ENCODE measurements at places on chromosomes 3 and 15. TPM values are rescaled to one million over a fixed set of nuclear protein-coding genes. Genes with fewer than 3 reads are reported as not detected.

The TJP1 gene
- total RNA-seq = 83.6 TPM

The CYFIP1 gene
- 143 TPM for total RNA-seq

The ALDH1A3 gene
- 248 TPM for total RNA-seq

GRCh38 chr3:107826727-107827126, 264.1 kb downstream of the CD47 start:
- H3K27ac ChIP-seq = no peak overlapping the region
- H3K36me3 ChIP-seq = no peaks in the 10 kb centered on the region
- no peak overlapping the region for H3K4me3 ChIP-seq
- DNase-seq = no peak
- H3K4me1 ChIP-seq = no peaks in the 10 kb centered on the region
- no peaks in the 10 kb centered on the region for H3K27me3 ChIP-seq

DNA sequence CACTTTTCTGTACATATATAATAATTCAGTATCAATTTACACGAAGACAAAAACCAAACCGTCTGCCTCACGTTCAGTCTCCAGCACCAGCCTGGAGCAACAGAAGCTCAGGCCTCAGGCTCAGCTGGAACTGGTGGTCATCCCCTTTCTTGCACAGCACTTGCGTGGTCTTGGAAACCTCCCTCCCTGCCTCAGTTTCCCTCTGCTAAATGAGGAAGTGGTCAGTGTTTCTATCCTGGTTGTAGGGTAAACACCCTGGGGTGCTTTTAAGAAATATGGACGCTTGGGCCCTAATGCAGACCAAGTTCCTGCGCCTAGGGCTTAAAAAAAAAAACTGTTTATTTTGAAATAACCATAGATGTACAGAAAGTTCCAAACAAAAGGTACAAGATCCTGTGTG, 21.6 kb downstream of the IQSEC1 start:
- no peaks in the 10 kb centered on the region for H3K36me3 ChIP-seq
- no peak for DNase-seq
- H3K4me3 ChIP-seq = no peak overlapping the region
- H3K27me3 ChIP-seq = no peaks in the 10 kb centered on the region
- H3K4me1 ChIP-seq = no peaks in the 10 kb centered on the region

- no peak overlapping the region for H3K27ac ChIP-seq
- H3K4me1 ChIP-seq = peaks cover 9% of the 10 kb centered on the region
- no peak for DNase-seq
- H3K36me3 ChIP-seq = no peaks in the 10 kb centered on the region
Measured at GRCh38 chr3:15152184-15152583, 53.2 kb upstream of the RBSN start.

- H3K27ac ChIP-seq = no peak overlapping the region
- H3K27me3 ChIP-seq = no peaks in the 10 kb centered on the region
- DNase-seq = no peak
- no peak overlapping the region for H3K4me3 ChIP-seq
Measured at GRCh38 chr15:26038693-26039092, 175.6 kb upstream of the ATP10A start.

Measured in HCT116 (cell line).